ENCODE measurements at places on chromosomes 12 and 14.

DNA sequence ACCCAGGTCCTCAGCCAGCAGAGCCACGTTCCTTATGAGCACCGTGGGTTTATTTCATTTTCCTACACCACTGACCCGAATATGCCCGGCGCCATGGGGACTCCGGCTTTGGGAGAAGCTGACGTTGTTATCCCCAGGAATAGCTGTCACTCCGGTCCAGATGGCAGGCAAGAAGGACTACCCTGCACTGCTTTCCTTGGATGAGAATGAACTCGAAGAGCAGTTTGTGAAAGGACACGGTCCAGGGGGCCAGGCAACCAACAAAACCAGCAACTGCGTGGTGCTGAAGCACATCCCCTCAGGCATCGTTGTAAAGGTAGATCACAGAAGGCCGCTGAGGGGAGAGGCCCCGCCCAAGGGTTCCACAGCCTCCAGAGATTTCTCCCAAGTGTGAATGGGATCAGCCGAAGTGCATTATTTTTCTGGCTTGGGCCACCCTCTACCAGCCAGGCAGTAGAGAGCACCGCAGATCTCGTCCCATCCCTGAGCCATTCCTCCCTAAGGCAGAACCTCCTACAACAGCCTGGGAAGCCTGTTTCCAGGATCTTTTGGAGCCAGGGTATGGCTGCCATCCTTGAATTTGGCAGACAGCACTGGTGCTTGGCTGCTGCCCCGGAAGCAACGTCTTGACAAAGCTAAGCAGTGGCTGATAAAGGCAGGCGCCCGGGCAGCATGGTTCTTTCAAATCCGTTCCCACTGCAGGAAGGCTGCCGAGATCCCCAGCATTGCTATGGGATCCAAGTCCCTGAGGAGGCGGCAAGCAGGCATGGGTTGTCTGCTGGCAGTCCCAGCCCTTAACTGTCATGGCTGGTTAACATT, 17.8 kb downstream of the CDK2AP1 start:
- DNase-seq = no peak

GRCh38 chr12:14982562-14982961, 9.7 kb downstream of the PDE6H start:
- no peak for DNase-seq

DNA sequence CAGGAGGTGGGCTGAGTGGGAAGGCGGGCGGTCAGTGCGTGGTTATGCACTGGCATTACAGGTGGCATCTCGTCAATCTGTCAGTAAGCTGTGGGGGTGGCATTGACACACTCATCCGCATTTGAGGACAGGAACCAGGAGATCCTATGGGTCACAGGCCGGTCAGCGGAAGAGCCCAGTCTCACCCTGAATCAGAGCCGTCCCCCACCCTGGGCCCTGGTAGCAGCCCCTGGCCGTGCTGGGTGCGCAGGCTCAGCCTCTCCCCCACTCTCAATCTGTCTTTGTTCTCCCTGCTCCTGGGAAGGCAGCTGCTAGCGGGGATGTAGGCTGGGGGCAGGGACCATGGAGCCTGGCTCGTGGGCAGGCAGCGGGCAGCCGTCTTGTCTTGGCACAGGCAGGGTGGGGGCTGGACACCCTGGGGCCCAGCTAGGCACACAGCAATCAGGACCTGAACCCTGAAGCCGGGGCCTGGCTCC, 5.1 kb downstream of the INF2 start:
- DNase-seq = no peak

DNA sequence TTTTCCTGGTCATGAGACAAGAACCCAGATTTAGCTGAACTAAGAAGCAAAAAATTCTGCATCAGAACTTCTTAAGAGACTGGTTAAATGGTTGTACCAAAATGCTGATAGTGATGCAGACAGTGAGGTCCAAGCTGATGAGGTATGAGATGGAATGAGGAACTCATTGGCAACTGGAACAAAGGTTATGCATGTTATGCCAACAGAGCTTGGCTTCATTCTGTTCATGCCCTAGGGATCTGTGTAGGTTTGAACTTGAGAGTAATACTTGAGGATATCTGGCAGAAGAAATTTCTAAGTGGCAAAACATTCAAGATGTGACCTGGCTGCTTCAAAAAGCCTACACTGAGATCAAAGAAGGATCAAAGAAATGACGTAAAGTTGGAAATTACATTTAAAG, 398.0 kb downstream of the FSCB start:
- no peak for DNase-seq

DNA sequence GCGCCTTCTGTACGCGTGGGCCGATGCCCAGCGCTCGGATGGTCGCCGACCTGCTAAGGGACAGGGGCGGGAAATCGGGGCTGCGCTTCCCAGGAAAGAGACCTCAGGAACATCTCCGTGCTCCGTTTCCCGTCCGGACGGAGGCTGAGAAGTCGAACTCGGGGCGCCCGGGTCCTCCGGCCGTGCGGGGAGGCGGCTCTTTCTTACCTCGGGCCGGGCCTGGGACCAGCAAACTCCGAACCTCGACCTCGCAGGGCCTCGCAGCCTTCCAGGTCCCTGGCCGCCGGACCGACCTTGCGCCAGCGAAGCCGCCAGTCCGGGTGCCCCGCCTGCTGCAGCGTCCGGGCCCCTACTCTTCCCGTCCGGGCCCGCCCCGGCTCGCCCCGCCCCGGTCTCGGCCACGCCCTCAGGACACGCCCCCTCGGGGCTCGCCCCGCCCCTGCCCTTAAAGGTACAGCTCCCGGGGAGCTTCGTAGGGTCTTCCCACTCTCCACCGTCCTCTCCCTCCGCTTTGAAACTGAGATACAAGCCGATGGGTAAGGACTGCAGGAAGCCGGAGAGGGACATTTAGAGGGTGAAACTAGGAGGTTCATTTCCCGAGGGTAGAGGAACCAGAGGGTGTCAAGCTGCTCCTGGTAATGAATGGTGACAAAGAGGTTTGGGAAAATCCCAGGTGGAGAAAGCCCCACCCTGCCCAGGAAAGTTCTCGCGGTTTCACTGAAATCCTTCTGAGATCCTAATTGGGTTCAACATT, at the start of gene SLC8B1:
SLC8B1 (minus strand) TSS at position 324 of the 754 bp plus-strand sequence. CDS start 2,231 bp downstream, outside the sequence.
- DNase-seq = peak; percentile 84

DNA sequence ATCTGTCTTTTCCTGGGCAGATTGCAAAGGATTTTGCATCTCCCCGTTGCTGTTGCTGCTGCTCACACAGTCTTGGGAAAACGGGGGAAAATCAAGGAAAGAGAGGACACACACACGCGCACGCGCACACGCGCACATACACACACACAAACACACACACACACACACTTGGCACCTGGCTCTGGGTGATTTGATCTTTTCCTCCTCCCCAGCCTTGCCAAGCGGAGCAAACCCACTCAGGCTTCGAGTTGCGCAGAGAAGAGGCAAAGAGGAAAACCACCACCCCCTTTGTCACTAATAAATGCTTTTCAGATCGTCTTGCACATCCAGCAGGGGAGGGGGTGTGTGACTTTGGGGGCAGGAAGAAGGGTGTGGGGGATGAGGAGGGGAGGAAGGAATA, 965 bp upstream of the NOS1 start:
- DNase-seq = no peak

All from activated T-helper 1 cell treated with anti-CD3 and anti-CD28 coated beads, Interleukin-2, amount 50 U/mL, for 16 hours (primary cell).